ENCODE measurements at places on chromosomes 13 and 19.

DNA sequence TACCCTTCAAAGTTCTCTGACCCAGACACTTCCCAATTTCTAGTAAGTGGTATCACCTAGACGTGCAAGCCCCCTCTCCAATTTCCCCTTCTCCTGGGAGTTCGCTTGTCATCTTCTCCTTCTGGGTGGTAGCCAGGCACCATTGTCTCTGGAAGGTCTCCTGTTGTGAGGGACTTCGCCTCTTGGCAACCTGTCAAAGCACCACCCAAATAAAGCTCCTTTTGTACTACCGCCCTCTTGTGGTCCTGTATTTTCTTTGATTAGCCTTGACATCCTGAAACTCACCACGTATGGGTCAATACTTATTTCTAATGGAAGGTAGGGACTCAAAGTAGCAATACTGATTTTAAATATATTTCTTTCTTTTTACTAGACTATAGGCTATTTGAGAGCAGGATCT, 8.2 kb downstream of the GPC5 start:
- peak; percentile 30 for DNase-seq

- DNase-seq = no peak
These were observed 30.1 kb upstream of the OLFM2 start for GRCh38 chr19:9966448-9966847.

DNA sequence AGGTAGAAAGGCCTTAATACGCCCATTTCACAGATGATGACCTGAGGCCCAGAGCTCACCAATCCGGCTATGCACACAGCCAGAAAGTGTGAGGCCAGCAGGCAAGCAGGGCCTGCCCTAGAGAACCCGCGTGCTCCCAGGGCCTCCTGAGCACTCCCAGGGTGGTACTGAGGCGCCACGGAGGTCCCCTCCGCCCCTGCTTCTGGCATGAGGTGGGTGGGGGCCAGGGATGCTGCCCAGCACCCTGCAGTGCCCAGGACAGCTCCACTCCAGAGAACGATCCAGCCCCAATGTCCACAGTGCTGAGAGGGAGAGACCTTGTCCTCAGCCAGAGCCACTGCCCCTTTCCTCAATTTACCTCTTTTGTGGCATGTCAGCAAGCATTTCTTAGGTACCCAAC, 13.9 kb downstream of the SGTA start:
- no peak for DNase-seq

- DNase-seq = no peak
These were observed 247.6 kb upstream of the ARGLU1 start for GRCh38 chr13:106815545-106815944.

DNA sequence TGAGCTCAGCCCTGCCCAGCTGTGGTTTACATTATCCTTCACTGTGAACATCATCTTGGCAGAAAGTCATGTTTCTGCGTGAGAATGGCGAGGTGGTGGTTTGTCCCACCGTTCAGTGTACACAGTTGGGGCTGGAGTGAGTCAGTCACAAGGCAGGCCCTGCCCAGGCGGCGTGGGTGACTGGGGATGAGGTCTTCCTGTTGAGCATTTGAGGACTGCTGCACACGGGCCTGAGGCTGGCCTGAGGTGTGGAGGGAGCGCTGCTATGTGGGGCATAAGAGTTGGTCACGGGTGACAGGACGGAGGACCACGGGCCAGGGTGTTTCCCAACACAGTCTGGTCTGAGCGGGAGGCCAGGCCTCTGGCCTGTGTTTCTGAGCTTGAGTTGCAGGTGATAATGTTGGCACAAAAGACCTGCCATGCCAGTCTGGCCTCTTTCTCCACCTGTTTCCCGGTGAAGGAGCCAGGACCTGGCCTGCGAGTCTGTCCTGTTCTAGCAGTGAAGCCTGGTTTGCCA, 13.4 kb upstream of the C19orf33 start:
- no peak for DNase-seq

GRCh38 chr19:2340496-2341243, 12.2 kb downstream of the SPPL2B start:
- DNase-seq = no peak

DNA sequence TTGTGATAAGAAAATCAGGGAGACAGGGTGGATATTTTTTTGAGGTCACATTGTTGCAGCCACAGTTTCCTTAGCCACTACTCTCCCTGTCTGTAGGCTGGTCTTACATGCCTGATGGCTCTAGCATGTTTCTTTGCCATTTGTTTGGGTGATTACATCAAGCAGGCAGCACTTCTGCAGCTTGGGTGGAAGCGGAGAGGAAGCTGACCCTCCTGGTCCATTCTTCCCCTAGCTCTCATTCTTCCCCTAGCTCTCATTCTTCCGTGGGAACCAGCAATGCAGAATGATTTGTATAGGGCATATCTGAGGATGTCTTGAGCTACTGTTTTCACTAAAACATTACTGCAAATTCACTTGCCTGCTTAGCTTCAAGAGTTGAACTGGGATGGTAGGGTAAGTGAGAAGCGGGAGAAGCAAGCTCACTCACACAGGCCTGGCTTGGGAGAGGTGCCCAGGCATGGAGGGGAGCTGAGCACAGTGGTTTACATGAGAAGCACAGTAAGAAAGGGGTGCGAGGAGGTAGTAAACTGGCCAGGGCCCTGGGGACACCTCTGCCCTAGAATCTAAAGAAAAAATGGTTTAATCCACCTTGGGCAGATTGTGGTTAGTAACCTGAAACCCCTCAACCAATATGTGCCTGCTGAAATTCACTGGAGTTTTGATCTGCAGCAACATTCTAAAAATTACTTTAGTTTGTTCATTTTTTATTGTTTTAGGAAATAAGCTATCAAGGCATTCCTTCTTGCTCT, 538.9 kb downstream of the RFC3 start:
- DNase-seq = no peak

DNA sequence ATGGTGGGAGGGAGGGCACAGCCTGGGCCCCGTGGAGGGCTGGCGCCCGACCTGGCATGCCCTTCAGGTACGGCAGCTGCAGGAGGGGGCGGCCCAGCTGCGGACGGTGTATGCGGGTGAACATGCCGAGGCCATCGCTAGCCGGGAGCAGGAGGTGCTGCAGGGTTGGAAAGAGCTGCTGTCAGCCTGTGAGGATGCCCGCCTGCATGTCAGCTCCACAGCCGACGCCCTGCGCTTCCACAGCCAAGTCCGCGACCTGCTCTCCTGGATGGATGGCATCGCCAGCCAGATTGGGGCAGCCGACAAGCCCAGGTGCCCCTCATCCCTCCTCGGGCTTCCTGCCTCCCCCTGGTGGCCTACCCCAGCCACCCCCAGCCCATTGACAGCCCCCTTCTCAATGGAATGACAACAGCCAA, 16.6 kb upstream of the SHKBP1 start:
- no peak for DNase-seq

- DNase-seq = no peak
These were observed 29.4 kb upstream of the NDFIP2 start for GRCh38 chr13:79451500-79451962.

DNA sequence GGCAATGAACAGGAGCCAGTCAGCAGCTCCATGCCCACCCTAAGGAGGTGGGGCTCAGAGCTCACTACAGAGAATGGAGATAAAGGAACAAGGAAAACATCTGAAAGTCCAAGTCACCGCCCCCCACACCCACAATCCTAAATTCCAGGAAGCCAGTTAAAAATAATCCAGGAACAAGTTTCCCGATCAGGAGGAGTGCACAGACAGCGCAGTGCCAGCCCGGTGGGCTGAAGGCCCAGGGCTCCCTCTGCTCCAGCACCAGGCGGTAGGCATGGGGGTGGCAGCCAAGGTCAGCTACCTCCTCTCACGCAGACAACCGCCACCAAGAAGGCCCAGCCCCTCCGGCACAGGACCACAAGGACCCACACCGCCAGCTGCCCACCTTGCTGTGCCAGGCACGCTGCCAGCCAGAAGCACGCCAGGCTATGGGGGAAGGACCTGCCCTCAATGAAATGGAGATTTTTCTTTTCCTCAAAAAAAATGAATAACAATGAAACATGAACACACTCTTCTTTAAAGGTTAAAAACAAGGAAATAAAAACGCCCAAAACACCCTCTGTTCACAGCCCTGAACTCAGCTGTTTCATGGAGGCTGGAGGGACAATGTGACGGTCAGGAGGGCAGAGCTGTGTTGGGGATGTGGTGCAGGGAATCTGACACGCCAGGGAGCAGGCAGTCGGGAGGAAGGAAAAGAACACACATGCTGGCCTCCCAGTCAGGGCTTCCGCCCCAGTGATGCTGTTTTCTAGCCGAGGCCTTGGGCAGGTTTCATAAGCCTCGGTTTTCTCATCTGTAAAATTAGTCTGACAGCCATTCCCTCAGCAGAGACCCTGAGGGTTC, 11.0 kb downstream of the STK24 start:
- DNase-seq = no peak

DNA sequence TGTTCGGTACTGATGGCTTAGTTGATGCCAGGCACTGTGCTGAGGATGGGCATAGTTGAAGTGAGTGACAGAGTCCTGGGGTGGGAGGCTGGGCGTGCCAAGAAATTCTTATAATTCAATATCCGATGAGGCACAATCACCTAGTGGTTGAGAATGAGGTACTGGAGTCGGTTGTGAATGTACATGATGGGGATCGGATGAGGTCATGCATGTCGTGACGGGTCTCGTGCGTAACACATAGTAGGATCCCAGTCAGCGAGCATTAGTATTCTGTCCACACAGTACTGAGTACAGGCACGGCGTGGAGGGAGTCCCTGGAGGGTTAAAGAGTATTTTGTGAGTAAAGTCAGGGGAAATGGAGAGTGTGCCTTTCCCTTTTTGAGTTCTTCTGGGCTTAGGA, 2.8 kb downstream of the SAFB start:
- no peak for DNase-seq

DNA sequence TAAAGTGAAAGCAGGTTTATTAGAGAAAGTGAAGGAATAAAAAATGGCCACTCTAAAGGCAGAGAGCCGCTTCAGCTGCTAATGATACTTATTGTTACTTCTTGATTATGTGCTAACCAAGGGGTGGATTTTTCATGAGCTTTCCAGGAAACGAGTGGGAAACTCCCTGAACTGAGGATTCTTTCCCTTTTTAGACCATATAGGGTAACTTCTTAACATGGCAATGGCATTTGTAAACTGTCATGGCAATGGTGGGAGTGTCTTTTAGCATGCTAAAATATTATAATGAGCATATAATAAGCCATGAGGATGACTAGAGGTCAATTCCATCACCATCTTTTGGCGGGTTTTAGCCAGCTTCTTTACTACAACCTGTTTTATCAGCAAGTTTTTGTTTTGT, 890.0 kb downstream of the UQCRFS1 start:
- no peak for DNase-seq

- no peak for DNase-seq
These were observed 17.6 kb upstream of the RASA3 start for GRCh38 chr13:114149774-114150740.

- DNase-seq = no peak
These were observed 36.4 kb upstream of the IGFL1 start for GRCh38 chr19:46192992-46193650.

GRCh38 chr13:20349564-20350381, 117.7 kb upstream of the GJB6 start:
- DNase-seq = no peak

DNA sequence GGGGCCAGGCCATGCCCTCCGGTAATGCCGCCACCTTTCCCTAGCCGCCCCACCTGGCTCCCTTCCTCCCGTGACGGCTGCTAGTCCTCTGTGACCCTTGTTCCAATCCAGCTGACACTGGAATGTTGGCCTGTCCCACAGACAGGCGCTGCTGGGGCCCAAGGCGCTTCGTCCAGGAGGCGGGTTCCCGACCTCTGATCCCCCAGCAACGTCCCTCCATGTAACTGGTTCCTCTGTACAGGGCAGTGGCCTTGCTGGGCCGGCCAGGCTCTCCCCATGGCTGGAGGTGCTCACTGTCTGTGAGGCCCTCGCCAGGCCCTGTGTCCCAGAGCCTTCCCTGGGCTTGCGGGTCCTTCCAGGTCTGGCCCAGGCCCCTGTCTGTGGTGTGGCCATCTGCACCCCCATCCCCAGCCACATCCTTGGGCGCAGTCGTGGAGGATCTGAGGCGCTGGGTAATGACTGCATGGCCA, 6.8 kb upstream of the GRIN3B start:
- DNase-seq = no peak

DNA sequence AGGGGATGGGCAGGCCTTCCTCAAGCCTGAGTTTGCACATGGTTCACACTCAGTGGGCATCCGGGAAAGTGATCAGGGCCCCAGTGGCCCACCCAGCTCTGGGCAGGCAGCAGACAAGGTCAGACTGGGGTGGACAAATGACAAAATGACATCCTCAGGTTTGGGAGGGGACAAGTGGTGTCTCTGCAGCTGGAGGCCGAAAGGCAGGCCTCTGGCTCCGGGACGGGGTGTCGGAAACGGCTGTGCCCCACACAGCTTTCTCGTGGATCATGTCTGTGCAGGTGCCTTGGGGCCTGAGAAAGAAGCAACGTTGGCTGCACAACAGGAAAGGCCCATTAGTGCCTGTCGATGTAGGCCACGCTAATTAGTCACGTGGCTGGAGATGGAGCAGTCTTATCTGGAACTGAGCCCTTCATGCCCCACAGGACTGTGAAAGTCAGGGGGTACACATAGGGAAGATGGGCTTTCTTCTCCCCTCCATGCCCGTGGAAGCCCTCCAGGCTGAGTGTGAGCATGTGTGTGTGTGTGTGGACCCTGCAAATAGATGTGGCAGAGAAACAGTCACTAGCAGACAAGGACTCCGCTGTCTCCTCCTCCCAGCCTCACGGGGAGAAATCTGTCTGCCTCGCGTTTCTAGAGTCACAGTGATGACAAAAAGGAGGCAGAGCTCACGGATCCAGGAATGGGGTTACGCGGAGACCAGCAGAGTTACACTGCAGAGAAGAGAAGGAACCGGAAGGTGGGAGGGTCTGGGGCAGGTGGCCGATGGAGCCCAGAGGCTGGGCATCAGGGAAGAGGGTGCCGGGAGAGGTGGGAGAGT, 44.2 kb downstream of the CHST8 start:
- no peak for DNase-seq
